Occipital lobe (tissue), 3 donors: ENCODE measurements at places on chromosomes 16 and 17.

DNA sequence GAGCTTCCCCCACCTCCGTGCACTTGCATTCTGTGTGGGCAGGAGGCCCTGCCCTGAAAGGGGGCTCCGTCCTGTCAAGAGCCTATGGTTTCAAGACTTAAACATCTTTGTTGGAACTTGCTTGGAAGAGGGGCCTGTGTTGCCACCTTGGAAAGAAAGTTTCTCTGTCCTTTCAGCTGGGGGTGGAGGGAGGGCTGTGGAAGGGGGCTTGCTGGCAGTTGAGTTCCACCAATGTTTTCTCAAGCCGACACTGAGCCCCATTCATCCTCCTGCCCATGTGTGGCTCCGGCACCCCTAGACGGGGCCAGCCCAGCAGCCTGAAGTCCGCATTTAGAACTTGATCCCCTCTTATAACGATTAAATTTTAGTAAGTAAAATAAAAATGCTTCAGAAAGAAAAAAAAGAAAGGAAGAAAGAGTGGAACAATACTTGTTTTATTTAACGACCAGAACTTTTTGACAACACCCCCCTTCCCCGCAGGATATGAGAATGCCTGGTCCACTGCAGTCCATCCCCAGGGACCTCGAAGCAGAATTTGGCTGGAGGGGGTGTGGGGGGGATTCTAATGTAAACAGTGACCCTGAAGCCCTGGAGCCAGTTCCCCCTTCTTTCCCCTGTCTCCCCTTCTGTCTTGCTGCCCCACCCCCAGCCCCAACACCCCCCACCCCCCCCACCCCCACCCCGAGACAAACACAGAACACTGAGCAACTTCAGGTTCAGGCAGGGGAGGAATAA is 26.9 kb upstream of the CLEC18A start:
- DNase-seq = no peak

GRCh38 chr17:77906377-77906871 is 52.1 kb upstream of the TNRC6C start:
- no peak for DNase-seq

DNA sequence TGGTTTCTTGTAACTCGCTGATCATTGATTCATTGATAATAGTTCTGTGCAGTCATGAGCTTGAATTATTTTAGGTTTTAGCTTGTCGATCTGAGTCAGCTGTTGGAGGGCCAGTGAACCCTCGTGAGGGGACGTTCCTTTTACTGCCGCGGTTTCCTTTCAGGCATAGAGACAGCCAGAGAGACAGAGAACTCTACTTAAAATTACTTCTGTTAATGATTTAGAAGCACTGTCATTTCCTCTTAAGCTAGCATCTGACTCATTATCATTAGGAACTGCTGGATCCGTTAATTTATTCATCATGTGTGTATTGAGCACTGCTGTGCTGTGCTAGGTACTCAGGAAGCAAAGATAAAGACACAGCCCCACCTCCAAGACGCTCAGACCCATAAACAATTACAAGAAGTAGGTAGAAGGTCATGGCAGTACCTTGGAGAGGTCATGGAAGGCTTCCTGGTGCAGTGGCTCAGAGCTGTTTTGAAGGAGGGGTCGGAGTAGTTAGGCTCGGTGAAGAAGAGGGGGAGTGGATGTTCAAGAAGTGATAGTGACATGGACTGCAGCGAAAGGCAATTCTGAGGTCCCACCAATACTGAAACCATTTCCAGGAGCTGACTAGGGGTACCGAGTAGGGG is 3.3 kb downstream of the PGS1 start:
- no peak for DNase-seq

- DNase-seq = no peak
These were observed 47.8 kb upstream of the TBX2 start for GRCh38 chr17:61351745-61352407.

GRCh38 chr16:57310801-57311200 is 26.3 kb upstream of the PLLP start:
- DNase-seq = no peak

DNA sequence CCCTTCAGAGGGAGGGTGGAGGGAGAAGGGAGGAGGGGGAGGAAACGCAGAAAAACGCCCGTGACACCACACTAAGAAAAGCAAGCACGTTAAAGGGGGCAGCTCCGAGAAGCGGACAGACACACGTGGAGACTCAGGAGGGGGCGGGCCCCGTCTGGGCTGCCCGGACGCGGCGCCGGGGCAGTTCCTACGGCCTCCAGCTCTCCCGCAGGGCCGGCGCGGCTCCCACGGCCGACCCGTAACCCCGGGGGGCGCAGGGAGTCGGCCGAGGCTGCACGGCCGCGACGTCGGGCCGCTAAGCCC is 362 bp downstream of the KLHDC4 start:
- no peak for DNase-seq

GRCh38 chr16:17318238-17318637 is 152.5 kb downstream of the XYLT1 start:
- DNase-seq = no peak

- DNase-seq = peak; percentile 94
These were observed at the start of gene PRPSAP2 for GRCh38 chr17:18857864-18858566. Gene PRPSAP2 (plus strand): TSS chr17:18858131. CDS start chr17:18865834, 7,703 bp downstream.

- DNase-seq = no peak
These were observed 2.6 kb upstream of the RARA start for GRCh38 chr17:40306395-40306794.

DNA sequence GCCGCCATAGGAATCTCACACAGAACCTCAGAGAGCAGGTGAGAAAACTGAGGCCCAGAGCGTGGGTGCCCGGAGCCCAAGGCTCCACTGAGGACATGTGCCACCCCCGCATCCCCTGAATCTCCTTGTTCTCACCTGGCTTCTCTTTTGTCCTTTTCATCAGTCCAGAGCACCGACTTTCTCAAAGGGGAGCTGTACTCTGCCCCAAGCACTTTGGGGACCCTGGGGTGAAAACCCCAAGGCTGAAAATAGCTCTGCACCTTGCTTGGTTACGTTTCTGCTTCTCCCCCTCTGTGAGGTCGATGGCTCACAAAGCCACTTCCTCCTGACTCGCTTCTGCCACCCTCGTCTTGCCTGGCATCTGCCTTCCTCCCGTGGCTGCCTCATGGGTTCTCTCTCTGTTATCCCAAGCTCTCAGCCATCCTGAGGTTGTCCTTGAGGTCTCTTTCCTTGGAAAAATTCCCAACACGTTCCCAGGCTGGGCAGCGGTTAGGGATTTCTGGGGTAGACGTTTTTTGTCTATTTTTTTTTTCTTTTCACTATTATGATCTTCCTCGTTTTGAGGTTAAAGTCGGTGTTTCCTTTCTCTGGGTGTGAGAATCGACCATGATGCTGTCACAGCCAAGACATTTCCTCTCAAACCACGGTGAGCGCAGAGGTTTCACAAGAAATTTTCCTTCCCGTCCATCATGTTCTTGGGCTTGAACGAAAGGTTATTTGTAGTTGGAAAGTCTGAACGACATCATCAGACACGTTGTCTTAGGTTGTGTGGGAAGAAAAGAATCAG is 37.2 kb downstream of the IRF8 start:
- no peak for DNase-seq

- no peak for DNase-seq
These were observed 210.2 kb downstream of the CCDC182 start for GRCh38 chr17:57534863-57535248.

- no peak for DNase-seq
These were observed 1.0 kb downstream of the RNF166 start for GRCh38 chr16:88705076-88705684.

DNA sequence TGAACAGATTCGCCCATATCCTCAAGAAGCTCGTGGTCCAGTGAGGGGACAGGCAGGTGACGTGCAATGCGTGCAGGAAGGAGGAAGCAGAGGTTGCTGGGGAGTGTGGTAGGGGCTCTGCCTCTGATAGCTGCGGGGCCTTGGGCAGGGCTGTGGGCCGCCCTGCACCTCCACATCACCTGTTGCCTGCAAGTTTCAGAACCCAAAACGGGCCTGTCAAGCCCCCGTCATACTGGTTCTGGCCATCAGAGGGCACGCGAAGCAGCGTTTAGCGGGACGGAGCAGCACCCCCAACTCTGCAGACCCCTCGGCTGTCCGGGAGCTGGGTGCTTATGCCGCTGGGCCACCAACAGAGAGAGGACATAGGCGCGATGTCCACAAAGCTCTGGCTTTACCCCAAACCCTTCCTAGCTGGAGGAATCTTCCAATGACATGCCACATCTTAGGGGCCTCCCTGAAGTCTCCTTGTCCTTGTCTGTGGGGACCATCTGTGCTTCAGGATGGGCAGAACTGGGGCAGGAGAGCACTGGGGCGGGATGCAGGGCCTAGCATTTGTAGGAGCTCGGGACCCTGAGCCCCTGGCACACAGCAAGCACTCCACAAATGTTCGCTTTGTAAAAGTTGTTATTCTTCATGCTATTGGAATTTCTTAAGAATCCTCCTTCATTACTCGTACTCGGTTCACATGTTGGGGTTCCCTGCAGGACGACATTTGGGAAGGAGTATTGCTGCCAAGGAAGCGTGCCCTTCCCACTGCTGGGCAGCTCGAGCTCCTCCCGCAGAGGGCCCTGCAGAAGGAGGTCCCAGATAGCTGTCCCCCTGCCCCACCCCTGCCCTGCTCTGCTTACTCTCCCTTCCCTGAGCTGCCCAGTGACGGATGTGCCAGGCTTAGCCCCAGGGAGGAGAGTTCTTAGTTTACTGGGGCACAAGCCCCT is 64.3 kb downstream of the CNGB1 start:
- DNase-seq = no peak

GRCh38 chr17:7327501-7327900 is 1.6 kb downstream of the NEURL4 start:
- DNase-seq = no peak

GRCh38 chr17:79945591-79946255 is 89.9 kb downstream of the TBC1D16 start:
- DNase-seq = no peak

- no peak for DNase-seq
These were observed at the start of gene CENPX for GRCh38 chr17:82022310-82022980. Gene CENPX (minus strand): TSS chr17:82022878. CDS start chr17:82022861, 17 bp downstream.

DNA sequence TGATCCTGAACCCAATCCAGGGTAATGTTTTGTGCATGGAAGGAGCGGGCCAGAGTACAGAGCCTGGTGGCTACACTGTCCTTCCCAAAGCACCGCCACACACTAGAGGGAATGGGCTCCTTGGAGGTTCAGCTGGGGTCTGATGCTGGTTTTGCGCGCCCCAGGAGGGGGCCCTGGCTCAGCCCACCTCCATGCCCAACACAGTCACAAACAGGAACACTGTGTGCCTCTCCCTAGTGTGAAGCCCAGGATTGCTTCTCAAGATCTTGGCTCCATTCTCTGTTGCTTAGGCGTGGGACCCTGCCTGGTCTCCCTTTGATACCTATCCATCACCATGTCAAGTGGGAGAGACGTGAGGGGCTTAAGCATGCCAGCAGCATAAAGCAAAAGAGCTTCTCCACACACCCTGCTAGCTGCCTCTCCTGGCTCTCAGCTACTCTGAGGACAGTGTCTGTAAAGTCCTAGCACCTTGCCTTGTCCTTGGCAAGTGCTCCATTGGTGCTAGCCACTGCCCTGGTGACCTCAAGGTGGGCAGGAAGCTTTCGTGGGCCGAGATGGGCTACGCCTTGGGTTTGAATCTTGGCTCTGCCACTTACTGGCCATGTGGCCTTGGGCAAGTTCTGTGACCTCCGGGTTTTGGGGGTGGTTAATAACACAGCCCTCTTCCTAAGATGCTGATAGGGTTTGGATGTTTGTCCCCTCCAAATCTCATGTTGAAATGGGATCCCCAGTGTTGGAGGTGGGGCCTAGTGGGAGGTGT is 122.2 kb downstream of the C16orf78 start:
- no peak for DNase-seq

DNA sequence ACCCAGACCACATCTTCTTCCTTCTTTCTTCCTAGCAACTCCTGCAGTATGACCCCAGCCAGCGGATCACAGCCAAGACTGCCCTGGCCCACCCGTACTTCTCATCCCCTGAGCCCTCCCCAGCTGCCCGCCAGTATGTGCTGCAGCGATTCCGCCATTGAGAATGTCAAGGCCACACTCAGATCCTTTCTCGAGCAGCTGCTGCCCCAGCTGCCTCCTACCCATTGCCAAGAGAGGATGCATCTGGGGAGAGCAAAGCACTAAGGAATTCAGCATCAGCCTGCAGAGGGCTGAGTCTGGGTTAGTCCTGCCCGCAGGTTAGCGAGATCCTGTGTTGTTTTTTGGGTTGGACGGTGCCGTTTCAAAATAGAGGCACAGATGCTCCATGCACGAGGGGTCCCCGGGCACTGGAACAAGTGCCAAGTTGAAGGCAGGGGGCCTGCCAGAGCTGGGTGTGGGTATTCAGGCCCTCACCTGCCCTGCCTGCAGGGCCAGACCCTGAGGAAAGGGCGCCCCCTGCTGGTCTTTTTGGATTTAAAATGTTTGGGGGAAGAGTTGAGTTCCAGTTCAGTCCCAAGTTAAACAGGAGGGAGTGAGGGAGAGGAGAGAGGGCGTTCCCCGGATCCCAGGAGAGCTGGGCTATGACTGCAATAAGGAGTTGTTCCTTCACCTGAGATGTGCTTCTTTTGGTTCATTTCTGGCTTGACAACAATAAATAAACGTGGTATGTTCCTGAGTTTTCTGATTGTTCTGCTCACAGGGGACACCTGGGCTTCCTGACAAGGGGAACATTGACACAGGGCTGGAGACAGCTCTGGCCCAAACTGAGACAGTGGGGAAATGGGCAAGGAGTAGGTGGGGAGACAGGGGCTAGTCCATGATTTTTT is 4.9 kb downstream of the CDK3 start:
- peak; percentile 29 for DNase-seq

DNA sequence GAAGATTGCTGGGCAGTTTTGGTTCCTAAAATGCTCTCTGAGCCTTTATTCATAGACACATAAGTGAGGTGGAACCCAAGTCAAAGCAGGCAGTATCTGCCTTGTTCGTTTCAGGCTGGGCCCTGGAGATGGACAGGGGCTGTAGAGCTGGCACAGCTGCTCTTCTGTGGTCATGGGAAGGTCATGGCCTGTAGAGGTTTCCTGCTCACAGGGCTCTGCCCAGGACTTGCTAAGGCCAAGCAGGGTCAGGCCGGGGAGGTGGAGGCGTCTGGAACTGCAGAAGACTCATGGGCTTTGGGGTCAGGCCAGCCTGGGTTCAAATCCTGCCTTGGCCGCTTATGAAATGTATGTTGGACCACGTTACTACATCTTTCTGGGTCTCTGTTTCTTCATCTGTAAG is 50.2 kb downstream of the IRX5 start:
- DNase-seq = no peak

- no peak for DNase-seq
These were observed 59.5 kb upstream of the LHX1 start for GRCh38 chr17:36877771-36878170.

- DNase-seq = no peak
These were observed 594 bp upstream of the DNAJC7 start for GRCh38 chr17:42017866-42018200.

- DNase-seq = no peak
These were observed 22.3 kb downstream of the USP36 start for GRCh38 chr17:78818152-78818846.

DNA sequence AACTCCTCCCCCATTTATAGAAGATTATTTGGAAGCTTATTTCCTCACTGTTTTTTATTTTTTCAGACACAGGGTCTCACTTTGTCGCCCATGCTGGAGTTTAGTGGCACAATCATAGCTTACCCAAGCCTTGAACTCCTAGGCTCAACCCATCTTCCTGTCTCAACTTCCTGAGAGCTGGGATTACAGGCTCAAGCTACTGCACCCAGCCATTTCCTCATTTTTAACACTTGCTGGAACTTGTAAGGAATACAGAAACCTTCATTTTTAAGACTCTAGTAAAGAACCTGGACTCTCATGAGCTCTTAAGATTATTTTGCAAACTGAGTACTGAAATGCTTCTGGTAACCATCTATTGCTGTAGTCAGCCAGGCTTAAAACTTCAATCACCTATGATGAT is 29.9 kb downstream of the KANSL1 start:
- DNase-seq = no peak
